ENCODE measurements at places on chromosomes 5 and 9.

- DNase-seq = no peak
These were observed 599.5 kb upstream of the PTGER4 start for GRCh38 chr5:40080191-40080590.

GRCh38 chr9:101414839-101415238 is 16.2 kb downstream of the ZNF189 start:
- DNase-seq = no peak

- no peak for DNase-seq
These were observed 383.3 kb upstream of the ZNF462 start for GRCh38 chr9:106479679-106480078.

DNA sequence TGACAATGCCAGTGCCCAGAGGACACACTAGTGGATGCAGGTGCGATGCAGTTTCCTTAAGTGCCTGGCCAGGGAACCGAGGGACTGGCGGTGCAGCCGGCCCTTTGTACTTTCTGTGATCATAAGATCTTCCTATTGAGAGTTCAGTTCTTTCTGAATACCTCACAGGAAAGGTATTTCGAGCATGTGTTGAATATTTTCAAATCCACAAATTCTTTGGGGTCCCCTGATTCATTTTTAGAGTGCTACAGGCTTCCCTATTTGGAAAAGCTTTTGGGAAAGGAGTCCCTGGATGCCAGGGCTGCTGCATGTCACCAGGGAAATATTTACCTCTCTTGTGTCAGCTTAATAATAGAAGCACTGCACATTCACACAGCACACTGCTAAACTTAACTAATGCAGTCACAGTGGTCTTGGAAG is 281.5 kb downstream of the GADD45G start:
- no peak for DNase-seq

GRCh38 chr5:53331463-53331862 is 149.0 kb upstream of the FST start:
- DNase-seq = no peak

DNA sequence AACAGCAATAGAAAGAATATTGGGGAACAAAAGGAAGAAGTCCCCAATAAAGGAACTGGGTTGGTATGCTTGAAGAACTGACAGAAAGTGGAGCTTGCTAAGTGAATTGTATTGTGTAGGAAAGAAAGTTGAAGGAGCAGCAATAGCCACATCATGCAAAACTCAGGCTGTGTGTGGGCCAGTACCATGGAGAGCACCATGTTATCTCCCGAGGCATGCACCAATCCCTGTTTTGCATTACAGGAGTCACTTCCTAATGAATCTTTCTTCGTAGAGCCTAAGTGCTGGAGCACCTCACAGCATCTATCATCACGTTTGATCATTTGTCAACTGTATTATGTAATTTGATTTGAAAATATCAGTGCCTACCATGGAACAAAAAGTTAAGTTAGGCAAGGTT is 137.7 kb upstream of the NMUR2 start:
- DNase-seq = no peak

DNA sequence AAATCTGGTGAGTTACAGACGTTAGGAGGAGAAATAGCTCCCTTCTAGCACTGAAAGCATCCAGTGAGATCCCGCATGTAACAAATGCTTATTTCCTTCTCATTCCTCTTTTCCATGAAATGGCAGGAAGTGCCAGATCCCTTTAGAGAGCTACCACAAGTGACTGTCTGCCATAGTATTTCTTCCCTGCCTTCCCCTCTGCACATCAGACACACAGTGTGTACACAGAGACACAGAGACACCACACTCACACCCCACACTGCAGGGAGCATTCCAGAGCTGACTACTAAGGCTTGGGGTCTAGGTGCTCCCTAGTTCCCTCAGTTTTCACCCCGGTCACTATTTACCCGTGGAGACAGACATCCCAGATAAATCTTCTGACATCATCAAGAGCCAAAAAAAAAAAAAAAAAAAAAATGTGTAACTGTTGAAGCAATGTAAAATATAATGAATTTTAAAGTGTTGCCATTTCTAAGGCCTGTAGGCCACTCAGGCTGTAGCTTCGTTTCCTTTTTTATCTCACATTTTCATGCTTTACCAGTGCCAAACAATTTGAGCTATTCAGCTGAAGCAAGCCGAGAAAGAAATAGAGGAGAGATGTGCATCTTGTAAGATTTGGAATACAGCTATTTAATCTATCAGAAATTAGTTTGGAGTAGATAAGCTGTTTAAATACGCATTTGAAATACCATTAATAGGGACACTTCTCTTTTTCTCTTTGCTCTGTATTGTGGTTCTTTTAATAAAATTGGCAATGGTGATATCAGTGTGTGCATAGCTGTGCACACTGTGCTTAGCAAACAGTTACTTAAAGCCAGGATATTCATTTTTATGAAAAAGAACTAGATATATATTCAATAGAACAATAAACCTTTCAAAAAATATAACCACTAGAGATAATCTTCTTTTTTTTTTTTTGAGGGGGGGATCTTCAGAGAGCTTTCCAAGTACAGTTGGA is 405.5 kb downstream of the PDE4D start:
- no peak for DNase-seq

GRCh38 chr9:134590240-134591081 is 51.1 kb upstream of the COL5A1 start:
- DNase-seq = no peak

GRCh38 chr5:169637085-169637548 is at the start of gene DOCK2:
DOCK2 (plus strand) TSS chr5:169637275; CDS start chr5:169637327, 52 bp downstream.
- DNase-seq = peak; percentile 25

- no peak for DNase-seq
These were observed 480.6 kb upstream of the DAB2 start for GRCh38 chr5:39905356-39905755.

DNA sequence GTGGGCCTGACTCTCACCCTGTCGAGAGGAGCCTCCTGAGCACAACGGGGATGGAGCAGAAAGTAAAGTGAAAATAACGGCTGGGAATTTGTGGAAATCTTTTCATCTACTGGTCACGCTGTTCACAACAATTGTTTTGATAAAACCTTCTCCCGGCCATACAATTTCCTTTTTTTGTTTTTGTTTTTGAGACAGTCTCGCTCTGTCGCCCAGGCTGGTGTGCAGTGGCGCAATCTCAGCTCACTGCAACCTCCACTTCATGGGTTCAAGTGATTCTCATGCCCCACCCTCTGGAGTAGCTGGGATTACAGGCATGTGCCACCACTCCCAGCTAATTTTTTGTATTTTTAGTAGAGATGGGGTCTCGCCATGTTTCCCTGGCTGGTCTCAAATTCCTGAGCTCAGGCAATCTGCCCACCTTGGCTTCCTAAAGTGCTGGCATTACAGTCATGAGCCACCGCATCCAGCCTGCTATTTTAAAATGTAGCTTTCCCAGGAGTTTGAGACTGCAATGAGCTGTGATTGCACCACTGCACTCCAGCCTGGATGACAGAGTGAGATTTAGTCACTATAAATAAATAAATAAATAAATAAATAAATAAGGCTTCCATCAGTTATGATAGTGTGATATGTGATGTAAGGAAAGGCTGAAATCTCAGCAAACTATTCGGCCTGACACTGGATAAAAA is 73.5 kb upstream of the PTGER4 start:
- no peak for DNase-seq
